ENCODE measurements at places on chromosomes 2 and 18. TPM values are rescaled to one million over a fixed set of nuclear protein-coding genes. Genes with fewer than 3 reads are reported as not detected.
A peak's percentile ranks its signal among the peaks of the same experiment; 100 is the strongest.

Gene CYP27C1
- 2.3 TPM for total RNA-seq

DNA sequence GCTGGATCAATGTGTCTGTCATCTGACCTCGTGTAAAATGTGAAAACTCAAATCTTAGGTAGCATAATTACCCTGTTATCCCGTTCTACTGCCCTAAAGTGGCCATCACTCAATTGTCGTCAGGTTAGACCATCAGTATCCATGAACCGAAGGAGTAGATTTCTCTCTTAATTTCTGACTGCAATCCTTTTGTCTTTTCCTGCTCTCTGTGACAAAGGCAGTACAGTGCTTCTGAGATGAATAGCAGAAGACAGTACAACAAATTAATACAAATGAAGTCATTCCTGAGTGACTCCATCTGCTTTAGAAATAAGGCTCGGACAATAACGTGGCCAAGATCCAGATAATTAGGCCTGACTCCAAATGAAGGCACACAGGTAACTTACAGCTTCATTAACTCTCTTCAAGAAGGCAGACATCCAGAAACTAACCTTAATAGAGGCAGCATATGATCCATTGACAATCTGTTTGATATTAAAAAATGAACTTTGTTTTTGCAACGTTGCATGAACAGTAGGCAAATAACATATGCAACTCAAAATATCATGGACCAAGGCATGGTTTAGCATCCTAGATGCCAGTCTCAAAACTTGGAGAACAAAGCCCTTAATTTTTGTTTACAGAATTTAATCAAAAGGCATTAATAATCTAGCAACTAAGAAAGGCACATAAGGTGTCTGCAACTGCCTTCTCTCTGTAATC is 96.7 kb upstream of the CDH20 start:
- no peak for ATAC-seq

Gene RNF25
- 27.1 TPM for total RNA-seq

Gene LIMS3
- total RNA-seq: not detected

Gene MAB21L4
- total RNA-seq: not detected

DNA sequence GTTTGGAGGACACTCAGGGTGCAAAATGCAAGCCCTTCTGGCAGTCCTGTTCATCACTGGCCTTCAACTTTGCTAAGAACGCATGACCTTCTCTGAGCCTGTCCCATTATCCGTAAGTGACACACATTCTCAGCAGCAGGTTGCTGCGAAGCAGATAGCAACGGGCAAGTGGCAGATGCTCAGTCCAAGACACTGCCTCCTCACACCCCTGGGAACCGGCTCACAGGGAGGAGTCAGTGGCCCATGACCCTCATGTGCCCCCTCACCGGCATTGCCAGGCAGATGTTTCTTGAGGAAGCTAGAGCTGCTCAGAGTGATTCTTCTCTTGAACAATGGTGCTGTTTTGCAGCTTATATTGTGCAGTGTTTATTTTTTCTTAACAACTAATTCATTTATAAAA is 737.2 kb upstream of the HS6ST1 start:
- ATAC-seq: peak; percentile 29

DNA sequence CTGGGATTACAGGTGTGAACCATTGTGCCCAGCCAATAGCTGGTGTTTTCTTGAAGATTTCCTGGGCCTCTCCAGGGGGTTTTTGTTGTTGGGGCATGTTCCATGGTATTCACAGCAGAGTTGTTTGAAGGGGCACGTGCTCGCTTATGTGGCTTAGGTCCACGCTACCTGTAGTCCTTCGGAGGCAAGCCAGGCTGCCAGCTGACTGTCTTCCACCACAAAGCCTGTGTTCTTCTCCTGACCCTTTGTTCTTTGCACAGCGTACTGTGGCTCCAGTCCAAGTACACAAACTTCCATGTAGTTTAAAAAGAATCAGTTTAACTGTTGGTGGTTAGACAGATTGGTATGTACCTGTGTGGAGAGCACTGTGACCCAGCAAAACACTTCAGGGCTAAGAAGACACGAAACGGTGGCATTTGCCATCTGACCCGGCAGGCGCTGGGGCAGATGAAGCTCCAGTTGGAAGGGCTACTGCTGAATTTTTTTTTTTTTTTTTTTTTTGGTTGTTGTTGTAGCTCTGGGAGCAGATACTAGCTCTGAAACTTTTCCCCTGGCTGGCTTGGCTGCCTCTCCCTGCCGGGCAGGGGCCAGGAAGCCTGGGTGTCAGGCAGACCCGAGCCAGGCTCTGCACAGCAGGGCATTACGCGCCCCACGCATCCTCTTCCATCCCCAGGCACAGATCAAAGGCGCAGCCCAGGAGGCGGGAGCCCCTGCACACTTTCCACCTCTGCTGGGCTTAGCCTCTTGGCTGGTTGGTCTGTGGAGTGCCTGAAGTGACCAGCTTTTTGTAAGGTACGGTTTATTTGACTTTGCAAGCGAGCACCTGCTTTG is 5.7 kb downstream of the GREB1 start:
- peak; percentile 64 for ATAC-seq

Gene HSBP1L1
- total RNA-seq: 7.2 TPM

DNA sequence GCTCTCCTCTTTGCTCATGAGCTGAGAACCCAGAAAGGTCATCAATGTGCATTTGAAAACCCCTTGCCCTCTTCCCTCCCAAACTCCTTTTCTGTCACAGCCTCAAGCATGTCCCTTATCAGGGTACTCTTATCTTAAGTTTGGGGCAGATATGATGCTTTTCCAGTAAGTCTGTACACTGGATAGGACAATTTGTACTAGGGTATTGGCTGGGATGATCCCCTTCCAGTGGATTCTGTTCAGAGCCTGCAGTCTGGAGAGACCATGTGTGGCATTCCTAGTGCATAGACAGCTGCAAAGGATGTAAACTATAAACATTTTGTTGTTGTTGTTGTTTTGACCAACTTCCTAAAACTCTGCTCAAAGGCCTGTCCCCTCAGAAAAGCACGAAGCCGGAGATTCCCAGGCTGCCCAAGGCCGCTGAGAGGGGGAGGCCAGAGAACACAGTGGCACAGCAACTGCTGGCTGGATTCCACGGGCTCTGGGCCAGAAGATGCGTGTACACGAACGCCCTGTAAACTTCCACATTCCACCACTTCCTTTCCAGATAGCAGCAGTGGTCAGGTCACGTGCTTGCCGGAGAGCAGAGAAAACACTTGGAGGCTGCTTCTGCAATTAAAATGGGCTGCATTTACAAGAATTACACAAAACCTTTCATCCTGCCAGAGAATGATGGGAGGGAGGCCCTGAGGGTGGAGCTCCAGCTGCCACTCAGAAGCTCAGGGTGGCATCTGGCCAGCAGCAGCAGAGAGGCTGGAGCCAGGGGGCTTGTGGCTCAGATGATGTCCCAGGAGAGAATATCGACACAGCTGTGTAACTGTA is 42.1 kb downstream of the BMP10 start:
- ATAC-seq: peak; percentile 87

Gene ME2
- total RNA-seq: 48.4 TPM

Gene PLGLB1
- 1.7 TPM for total RNA-seq

Gene ICA1L
- 4.2 TPM for total RNA-seq

Gene ALPI
- not detected for total RNA-seq

- peak; percentile 25 for ATAC-seq
Observed at GRCh38 chr2:206084870-206085741, 868 bp downstream of the INO80D start.

Gene SPDYA
- 3.2 TPM for total RNA-seq

- ATAC-seq: no peak
Observed at GRCh38 chr2:24259316-24259715, 84.5 kb downstream of the FAM228A start.

DNA sequence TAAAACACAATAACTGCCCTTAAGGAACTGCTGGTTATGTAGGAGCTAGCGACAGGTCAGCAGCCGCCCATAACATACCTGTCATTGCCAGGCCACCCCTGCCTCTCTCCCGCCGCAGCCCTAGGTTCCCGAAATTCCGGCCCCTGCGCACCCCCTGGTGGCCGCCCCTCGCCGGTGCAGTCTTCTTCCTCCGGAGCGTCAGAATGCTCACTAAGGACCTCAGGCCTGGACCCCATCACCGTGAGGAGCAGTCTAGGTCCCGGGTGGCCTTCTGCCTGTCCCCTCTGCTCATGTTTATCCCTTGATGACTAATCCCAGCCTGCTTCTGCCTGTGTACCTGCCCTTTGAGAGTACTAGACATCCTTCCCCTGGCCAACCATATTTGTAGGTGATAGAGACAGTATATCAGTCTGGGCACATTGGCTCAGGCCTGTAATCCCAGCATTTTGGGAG is 115.7 kb upstream of the SLC1A4 start:
- peak; percentile 36 for ATAC-seq

DNA sequence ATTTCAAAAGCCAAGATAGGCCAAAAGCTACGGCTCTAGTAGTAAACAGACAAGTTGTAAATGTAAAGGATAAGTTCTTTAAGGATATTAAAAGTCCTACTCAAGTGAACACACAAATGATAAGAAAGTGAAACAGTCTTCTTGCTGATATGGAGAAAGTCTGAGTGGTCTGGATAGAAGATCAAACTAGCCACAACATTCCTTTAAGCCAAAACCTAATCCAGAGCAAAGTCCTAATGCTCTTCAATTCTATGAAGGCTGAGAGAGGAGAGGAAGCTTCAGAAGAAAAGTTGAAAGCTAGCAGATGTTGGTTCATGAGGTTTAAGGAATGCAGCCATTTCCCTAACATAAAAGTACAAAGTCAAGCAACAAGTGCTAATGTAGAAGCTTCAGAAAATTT is 111.7 kb upstream of the ZEB2 start:
- ATAC-seq: no peak

DNA sequence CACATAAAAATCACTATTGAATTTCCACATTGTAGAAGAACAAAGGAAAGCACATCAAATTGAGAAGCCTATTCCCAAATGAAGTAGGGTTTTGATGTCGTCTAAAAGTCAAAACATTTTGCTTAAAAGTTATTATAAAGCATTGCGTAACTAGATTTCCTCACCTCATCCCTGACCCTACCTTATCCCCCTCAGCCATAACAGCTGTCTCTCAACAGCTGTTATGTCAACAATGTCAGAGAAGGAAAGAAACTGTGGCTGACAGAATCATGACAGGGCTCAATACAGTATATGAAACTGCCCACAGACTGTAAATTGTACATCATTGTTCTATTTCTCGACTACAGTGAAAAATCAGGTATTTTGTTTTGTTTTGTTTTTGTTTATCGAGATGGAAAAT is 63.0 kb upstream of the ACVR1C start:
- ATAC-seq: no peak

DNA sequence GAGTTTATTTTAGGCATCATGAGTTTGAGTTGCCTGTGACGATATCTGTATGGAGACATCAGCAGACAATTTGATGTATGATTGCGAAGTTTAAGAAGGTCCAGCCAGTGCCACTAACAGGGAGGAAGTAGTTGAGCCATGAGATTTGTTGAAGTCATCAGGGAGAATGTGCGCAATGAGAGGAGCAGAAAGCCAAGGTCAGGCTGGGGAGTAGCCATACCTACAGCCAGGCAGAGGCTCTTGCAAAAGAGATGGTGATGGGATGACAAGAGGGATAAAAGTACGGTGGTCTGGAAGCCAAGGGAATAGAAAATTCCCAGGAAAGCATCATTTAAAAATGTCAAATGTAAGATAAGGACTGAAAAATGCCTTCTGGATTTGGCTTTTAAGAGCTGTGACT is 51.2 kb downstream of the LIMS1 start:
- no peak for ATAC-seq

Gene MRO
- total RNA-seq: 1.00 TPM

Gene IL36A
- not detected for total RNA-seq

DNA sequence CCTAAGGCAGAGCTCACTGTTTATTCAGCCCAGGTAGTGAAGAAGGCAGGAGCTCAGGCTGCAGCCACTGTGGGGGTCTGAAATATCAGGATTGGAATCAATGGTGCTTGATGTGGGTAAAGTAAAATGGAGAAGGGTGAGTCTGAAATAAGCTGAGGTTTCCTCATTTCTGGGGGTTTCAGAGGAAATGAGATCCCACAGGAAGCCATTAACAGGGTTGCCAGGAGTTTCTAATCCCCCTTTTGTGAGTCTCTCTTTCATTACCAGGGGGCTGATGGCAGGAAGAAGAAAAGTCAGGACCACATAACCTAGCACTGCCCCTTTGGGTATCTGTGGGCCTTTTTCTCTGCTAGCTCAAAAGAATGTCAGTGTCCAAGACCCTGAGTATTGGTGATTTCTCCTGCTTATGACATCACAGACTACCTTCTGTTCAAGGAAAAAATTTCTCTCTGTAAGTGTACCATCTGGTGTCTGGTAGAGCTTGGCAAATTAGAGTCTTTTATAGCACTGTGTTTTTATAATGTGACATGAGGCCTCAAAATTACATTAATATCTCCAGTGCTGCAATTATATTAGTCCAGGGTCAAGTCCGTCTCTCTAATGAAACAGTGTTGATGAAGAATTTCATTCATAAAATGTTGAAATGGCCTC is 56.0 kb downstream of the LBH start:
- no peak for ATAC-seq

Gene HOXD3
- 34.2 TPM for total RNA-seq

DNA sequence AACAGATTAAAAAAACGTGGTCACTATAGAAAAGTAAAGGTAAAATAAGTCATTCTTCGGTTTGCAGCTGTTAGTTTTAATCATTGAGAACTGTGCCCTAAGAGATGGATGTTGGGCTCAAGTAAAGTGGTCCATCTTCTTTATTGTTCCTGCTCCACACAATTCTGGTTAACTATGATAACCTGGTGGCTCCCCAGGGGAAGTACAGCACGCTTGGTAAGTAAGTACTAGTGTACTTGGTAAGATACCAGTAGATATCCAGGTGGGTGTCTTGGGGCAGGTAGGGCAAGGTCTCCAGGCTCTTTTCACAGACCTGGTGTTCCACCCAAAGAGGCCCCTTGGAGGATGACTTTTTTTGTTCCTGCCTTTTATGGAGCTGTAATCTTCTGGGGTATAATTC is 31.6 kb upstream of the DLX2 start:
- no peak for ATAC-seq

Gene BUB1
- total RNA-seq: 108 TPM

DNA sequence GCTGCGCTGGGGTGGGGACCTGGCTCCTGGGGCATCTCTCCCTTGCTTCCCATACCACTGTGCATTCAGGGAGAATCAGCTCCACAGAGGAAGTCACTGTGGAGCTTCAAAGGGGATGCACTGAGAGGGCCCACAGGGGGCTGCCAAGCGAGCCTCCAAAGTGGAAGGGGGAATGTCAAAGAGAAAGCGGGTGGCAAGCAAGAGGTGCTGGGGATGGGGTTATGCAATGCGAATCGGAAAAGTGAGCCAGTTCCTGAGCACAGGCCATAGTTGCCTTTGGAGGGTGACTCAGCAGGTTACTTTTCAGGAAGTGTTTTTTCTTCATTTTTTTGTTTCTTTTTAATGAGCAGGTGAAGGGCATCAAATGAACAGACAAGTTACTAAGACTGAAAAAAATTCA is 17.6 kb downstream of the PMAIP1 start:
- ATAC-seq: no peak
